ENCODE measurements at places on chromosomes 5 and 9. TPM values are rescaled to one million over a fixed set of nuclear protein-coding genes. Genes with fewer than 3 reads are reported as not detected.

Gene OSMR
- total RNA-seq, result 103 TPM

Gene RASGRF2
- 1.6 TPM for total RNA-seq

Gene SV2C
- not detected for total RNA-seq

Gene SLF1
- total RNA-seq, result 3.4 TPM

Gene NPR3
- 21.4 TPM for total RNA-seq

Measured in hair follicle dermal papilla cell (primary cell).